ENCODE measurements at places on chromosomes 12 and 14. TPM values are rescaled to one million over a fixed set of nuclear protein-coding genes. Genes with fewer than 3 reads are reported as not detected.

ADGRD1 gene
- total RNA-seq: 0.54 TPM

C1S gene
- 2.7 TPM for total RNA-seq

TIMELESS gene
- total RNA-seq: 40.5 TPM

SLC7A8 gene
- total RNA-seq: 0.25 TPM

SRGAP1 gene
- 0.22 TPM for total RNA-seq

B4GALNT1 gene
- 4.5 TPM for total RNA-seq

FGF23 gene
- not detected for total RNA-seq

NTS gene
- not detected for total RNA-seq

NFE2 gene
- total RNA-seq: not detected

TCL1B gene
- total RNA-seq: not detected

LRRC10 gene
- total RNA-seq: not detected

CCDC88C gene
- 189 TPM for total RNA-seq

B3GNT4 gene
- total RNA-seq: 0.32 TPM

TMEM260 gene
- total RNA-seq: 17.6 TPM
